Stimulated activated CD8-positive, alpha-beta memory T cell treated with anti-CD3 and anti-CD28 coated beads, Interleukin-4, amount 100 ng/mL, for 4 hours (primary cell): ENCODE measurements at places on chromosomes 1 and 21.

GRCh38 chr1:235953801-235954200 is 87.1 kb upstream of the LYST start:
- no peak for DNase-seq

DNA sequence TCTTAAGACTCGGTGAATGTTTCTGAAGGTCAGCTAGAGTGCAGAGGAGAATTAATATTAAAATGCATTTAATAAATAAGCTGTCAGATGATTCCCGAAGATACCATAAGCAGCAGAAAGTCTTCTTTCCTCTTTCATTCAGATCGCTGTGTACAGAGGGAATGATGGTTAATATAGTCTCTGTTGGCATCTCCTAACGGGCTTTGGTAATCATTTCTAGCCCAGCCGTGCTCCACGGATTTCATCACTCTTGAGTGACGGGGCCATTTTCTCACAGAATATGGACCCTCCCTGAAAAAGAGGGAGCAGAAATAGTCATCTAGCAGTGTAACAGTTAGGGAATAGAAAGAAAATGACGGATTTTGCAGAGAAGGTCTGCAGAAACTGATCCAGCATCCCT is 103.1 kb downstream of the ST6GALNAC3 start:
- no peak for DNase-seq

GRCh38 chr1:93427656-93428055 is 20.3 kb upstream of the FNBP1L start:
- DNase-seq = no peak

DNA sequence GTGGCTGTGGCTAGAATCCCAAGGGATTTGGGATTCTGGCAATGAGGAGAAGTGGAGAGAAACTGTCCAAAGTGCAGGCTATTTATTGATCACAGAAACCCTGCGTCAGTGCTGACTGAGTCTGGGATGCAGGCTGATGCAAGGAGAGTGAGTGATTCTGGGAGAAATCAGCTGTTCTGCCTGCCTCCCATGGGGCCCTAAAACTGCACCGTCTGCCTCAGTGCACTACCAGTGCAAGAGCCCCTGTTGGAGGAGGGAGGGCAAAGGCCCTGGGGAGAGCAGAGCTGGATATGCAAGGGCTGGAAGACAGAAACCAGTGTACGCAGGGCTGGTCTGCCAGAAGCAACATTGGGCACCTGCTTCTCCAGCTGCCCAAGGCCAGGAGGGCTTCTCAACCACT is 42.6 kb downstream of the C1orf198 start:
- no peak for DNase-seq

- no peak for DNase-seq
Observed at GRCh38 chr1:68317543-68317942, 85.2 kb upstream of the WLS start.

GRCh38 chr1:198837278-198838021 is 198.6 kb downstream of the PTPRC start:
- DNase-seq = no peak

GRCh38 chr1:27345272-27345671 is 3.5 kb downstream of the SYTL1 start:
- DNase-seq = no peak
